Neural crest cell (in vitro differentiated cells): ENCODE measurements at places on chromosomes 5 and 9. TPM values are rescaled to one million over a fixed set of nuclear protein-coding genes. Genes with fewer than 3 reads are reported as not detected.

SPINK6 gene
- total RNA-seq: not detected in 2 replicates

GRCh38 chr9:125758986-125759763 is 12.0 kb downstream of the PBX3 start:
- H3K27me3 ChIP-seq: no peaks in the 10 kb centered on the region
- no peaks in the 10 kb centered on the region for H3K36me3 ChIP-seq
- H3K27ac ChIP-seq: peak overlapping the region; percentile 29
- H3K4me3 ChIP-seq: peak overlapping the region; percentile 71

ARSI gene
- 0.25 and 0.51 TPM in 2 replicates for total RNA-seq

GRCh38 chr5:124960266-124960665 is 213.8 kb upstream of the ZNF608 start:
- H3K4me3 ChIP-seq: no peak overlapping the region
- H3K4me1 ChIP-seq: peaks cover 28% of the 10 kb centered on the region
- H3K36me3 ChIP-seq: peaks cover 4% of the 10 kb centered on the region

GRCh38 chr5:35668794-35669193 is 51.1 kb downstream of the SPEF2 start:
- H3K4me3 ChIP-seq: no peak overlapping the region
- H3K27ac ChIP-seq: no peak overlapping the region
- no peak for DNase-seq
- H3K4me1 ChIP-seq: no peaks in the 10 kb centered on the region

GRCh38 chr5:150289551-150290390 is at the start of gene CAMK2A:
Gene CAMK2A (minus strand): TSS chr5:150289773. CDS start chr5:150289625, 148 bp downstream.
- no peaks in the 10 kb centered on the region for H3K27me3 ChIP-seq
- peak within 1 kb of the TSS; percentile 13 for H3K4me3 ChIP-seq
- peak; percentile 50 for DNase-seq
- no peak within 1 kb of the TSS for H3K27ac ChIP-seq

DMGDH gene
- total RNA-seq: not detected in 2 replicates

DNA sequence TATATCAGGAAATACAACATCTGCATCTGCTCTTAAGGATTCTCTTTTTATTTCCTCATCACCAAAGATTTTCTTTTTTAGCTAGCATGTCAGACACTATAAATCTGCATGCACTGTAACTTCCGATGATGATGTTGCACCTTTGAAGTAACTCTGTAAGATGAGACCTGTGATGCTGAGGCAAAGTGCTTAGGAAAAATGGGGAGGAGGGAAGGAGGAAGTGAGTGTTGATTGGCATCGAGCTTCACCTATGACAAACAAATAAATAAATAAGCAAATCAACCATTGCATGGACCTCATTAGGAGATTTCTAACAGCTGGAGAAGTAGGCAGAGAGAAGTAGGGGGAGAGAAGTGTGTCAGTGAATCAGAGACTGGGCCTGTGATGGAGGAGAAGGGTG is 52.6 kb downstream of the ENC1 start:
- no peak for DNase-seq
- peak overlapping the region; percentile 0 for H3K27ac ChIP-seq
- peak overlapping the region; percentile 3 for H3K4me3 ChIP-seq
- H3K27me3 ChIP-seq: no peaks in the 10 kb centered on the region

- H3K27me3 ChIP-seq: peaks cover 63% of the 10 kb centered on the region
- no peak for DNase-seq
- H3K4me3 ChIP-seq: no peak overlapping the region
Observed at GRCh38 chr9:130483371-130483971, 38.7 kb downstream of the ASS1 start.

GRCh38 chr5:62326702-62327101 is 20.7 kb downstream of the KIF2A start:
- H3K36me3 ChIP-seq: peaks cover 5% of the 10 kb centered on the region
- H3K4me3 ChIP-seq: no peak overlapping the region
- no peak for DNase-seq

DNA sequence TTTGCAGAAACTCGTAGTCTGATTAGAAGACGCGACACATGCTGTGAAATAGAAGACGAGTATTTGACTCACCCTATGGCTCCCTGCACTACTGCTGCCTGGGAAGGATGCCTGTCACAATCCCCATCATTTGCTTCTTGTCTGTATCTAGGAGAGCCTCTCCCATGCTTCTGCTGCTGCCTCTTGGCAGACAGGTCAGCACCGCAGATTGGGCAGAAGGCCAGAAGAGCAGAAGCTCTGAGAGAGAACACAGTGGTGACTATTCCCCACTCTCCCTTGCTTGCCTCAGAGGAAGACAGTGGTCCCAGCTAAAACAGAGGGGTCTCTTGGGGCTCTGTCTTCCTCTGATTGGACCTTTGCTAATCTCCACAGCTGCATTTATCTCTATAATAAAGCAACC is 84.0 kb upstream of the SMIM32 start:
- no peaks in the 10 kb centered on the region for H3K36me3 ChIP-seq
- no peak for DNase-seq
- H3K4me1 ChIP-seq: no peaks in the 10 kb centered on the region
- no peak overlapping the region for H3K27ac ChIP-seq

GRCh38 chr9:24832307-24832706 is 286.6 kb upstream of the IZUMO3 start:
- no peak overlapping the region for H3K4me3 ChIP-seq
- H3K4me1 ChIP-seq: no peaks in the 10 kb centered on the region
- H3K27ac ChIP-seq: no peak overlapping the region

TMEFF1 gene
- 43.1 and 47.9 TPM in 2 replicates for total RNA-seq

GRCh38 chr9:21340735-21341134 is 5.5 kb upstream of the KLHL9 start:
- H3K27me3 ChIP-seq: peaks cover 3% of the 10 kb centered on the region
- H3K36me3 ChIP-seq: no peaks in the 10 kb centered on the region
- peaks cover 7% of the 10 kb centered on the region for H3K4me1 ChIP-seq
- H3K4me3 ChIP-seq: no peak overlapping the region
- DNase-seq: no peak

GRCh38 chr5:168365581-168366081 is 74.2 kb downstream of the WWC1 start:
- no peak overlapping the region for H3K4me3 ChIP-seq
- H3K36me3 ChIP-seq: no peaks in the 10 kb centered on the region
- H3K27me3 ChIP-seq: no peaks in the 10 kb centered on the region
- peaks cover 19% of the 10 kb centered on the region for H3K4me1 ChIP-seq

- H3K27ac ChIP-seq: no peak overlapping the region
- no peak overlapping the region for H3K4me3 ChIP-seq
- no peak for DNase-seq
- no peaks in the 10 kb centered on the region for H3K36me3 ChIP-seq
Observed at GRCh38 chr9:71071633-71072032, 49.8 kb downstream of the TRPM3 start.

DNA sequence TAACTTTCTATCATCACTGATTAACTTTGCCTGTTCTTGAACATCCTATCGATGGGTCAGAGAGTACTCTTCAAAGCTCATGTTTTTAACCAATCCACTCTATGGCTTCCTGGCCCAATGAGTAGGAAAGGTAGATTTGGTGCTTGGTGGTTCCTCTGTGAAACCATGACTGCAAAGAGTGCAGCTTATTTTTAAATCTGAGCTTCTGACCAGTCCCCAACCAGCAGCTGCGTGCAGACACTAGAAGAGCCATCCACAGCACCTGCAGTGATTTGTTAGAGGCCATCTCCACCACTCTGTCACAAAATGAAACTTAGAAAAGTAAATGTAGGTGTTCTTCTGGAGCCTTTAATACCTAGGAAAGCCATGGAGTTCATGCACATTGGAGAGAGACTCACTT is 107.3 kb upstream of the WWC1 start:
- no peak overlapping the region for H3K27ac ChIP-seq
- H3K27me3 ChIP-seq: peaks cover 13% of the 10 kb centered on the region
- DNase-seq: no peak
- H3K36me3 ChIP-seq: no peaks in the 10 kb centered on the region
- no peak overlapping the region for H3K4me3 ChIP-seq
- peaks cover 20% of the 10 kb centered on the region for H3K4me1 ChIP-seq

GRCh38 chr9:112037281-112038016 is 137.6 kb downstream of the SUSD1 start:
- peaks cover 23% of the 10 kb centered on the region for H3K36me3 ChIP-seq
- DNase-seq: no peak
- no peak overlapping the region for H3K27ac ChIP-seq
- no peaks in the 10 kb centered on the region for H3K27me3 ChIP-seq
- H3K4me3 ChIP-seq: no peak overlapping the region

DNA sequence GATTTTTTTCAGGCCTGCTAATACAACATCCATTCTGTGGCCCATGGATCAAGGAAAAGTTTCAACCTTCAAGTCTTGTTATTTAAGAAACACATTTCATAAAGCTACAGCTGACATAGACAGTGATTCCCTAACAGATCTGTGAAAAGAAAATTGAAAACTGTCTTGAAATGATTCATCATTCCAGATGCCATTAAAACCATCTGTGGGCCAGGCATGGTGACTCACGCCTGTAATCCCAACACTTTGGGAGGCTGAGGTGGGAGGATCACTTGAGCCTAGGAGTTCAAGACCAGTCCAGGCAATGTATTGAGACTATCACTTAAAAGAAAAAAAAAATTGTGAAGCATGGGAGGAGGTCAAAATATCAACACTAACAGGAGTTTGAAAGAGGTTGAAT is 6.0 kb downstream of the RAPGEF6 start:
- no peak overlapping the region for H3K27ac ChIP-seq
- no peak for DNase-seq
- no peaks in the 10 kb centered on the region for H3K27me3 ChIP-seq
- peaks cover 21% of the 10 kb centered on the region for H3K4me1 ChIP-seq
- H3K36me3 ChIP-seq: peaks cover 10% of the 10 kb centered on the region
- peak overlapping the region; percentile 52 for H3K4me3 ChIP-seq

- no peaks in the 10 kb centered on the region for H3K4me1 ChIP-seq
- no peak overlapping the region for H3K4me3 ChIP-seq
- no peak for DNase-seq
- H3K27ac ChIP-seq: peak overlapping the region; percentile 88
- no peaks in the 10 kb centered on the region for H3K27me3 ChIP-seq
- H3K36me3 ChIP-seq: no peaks in the 10 kb centered on the region
Observed at GRCh38 chr5:305459-305858, 16.1 kb upstream of the AHRR start.

GRCh38 chr9:10366171-10366779 is 246.5 kb downstream of the PTPRD start:
- H3K27me3 ChIP-seq: no peaks in the 10 kb centered on the region
- DNase-seq: peak; percentile 12
- no peak overlapping the region for H3K27ac ChIP-seq
- H3K36me3 ChIP-seq: no peaks in the 10 kb centered on the region
- no peaks in the 10 kb centered on the region for H3K4me1 ChIP-seq

- H3K4me3 ChIP-seq: peak overlapping the region; percentile 10
- no peak for DNase-seq
- H3K27me3 ChIP-seq: peaks cover 60% of the 10 kb centered on the region
- peak overlapping the region; percentile 59 for H3K27ac ChIP-seq
- H3K4me1 ChIP-seq: peaks cover 59% of the 10 kb centered on the region
Observed at GRCh38 chr5:139752506-139753473, 42.8 kb upstream of the PSD2 start.

GRCh38 chr9:98038958-98039357 is 17.6 kb upstream of the NANS start:
- H3K27ac ChIP-seq: no peak overlapping the region
- H3K4me1 ChIP-seq: no peaks in the 10 kb centered on the region
- H3K4me3 ChIP-seq: no peak overlapping the region
- peaks cover 56% of the 10 kb centered on the region for H3K27me3 ChIP-seq
- no peaks in the 10 kb centered on the region for H3K36me3 ChIP-seq
- no peak for DNase-seq

FAM153A gene
- total RNA-seq: not detected in 2 replicates

- DNase-seq: no peak
- H3K4me1 ChIP-seq: peaks cover 21% of the 10 kb centered on the region
- no peaks in the 10 kb centered on the region for H3K27me3 ChIP-seq
- no peak overlapping the region for H3K4me3 ChIP-seq
- H3K36me3 ChIP-seq: no peaks in the 10 kb centered on the region
Observed at GRCh38 chr9:134057307-134057657, 10.5 kb downstream of the BRD3 start.

DNA sequence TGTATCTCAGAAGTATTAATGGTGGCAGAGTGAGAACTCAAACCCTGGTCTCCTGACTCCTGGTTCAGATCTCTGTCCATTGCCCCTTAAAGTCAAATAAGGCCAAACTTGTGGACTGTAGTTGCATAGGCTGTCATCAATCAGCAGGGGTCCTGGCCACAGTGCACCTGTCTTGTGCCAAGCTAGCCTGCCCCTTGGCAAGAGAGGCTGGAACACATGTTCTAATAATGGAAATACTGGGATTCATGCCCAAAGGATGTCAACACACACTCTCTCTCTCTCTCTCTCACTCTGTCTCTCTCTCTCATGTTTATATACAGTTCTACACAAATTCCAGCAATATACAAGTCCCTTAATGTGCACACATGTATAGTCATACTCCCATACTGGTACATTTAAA is 44.3 kb downstream of the GLRA1 start:
- H3K27ac ChIP-seq: no peak overlapping the region
- H3K36me3 ChIP-seq: peaks cover 6% of the 10 kb centered on the region
- no peak for DNase-seq
- no peaks in the 10 kb centered on the region for H3K4me1 ChIP-seq

CATSPER3 gene
- 0.36 and 0.54 TPM in 2 replicates for total RNA-seq

DNA sequence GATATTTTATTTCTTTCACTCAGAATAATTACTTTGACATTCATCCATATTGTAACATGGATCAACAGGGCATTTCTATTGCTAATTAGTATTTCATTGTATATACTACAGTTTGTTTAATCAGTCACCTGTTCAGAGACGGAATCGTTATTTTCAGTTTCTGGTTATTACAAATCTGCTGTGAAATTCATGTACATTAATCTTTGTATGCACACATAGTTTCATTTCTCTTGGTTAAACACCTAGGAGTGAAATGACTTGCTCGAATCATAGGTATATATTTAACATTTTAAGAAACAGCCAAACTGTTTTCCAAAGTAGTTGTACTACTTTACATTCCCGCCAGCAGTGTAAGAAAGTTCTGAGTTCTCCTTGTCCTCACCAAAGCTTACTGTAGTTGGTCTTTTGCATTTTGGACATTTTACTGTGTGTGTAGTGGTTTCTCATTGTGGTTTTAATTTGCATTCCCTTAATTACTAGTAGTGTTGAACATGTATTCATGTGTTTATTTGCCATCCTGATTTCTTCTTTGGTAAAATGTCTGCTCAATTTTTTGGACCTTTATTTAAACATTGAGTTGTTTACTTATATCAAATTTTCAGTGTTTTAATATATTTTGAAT is 198.2 kb downstream of the SAXO1 start:
- no peak overlapping the region for H3K4me3 ChIP-seq
- no peaks in the 10 kb centered on the region for H3K4me1 ChIP-seq
- H3K27me3 ChIP-seq: no peaks in the 10 kb centered on the region

- H3K4me3 ChIP-seq: peak overlapping the region; percentile 6
- DNase-seq: no peak
- H3K27me3 ChIP-seq: no peaks in the 10 kb centered on the region
- peak overlapping the region; percentile 74 for H3K27ac ChIP-seq
- H3K36me3 ChIP-seq: no peaks in the 10 kb centered on the region
- peaks cover 30% of the 10 kb centered on the region for H3K4me1 ChIP-seq
Observed at GRCh38 chr9:92970467-92970923, 23.2 kb downstream of the FGD3 start.
